RPMI8226 (cell line): ENCODE measurements at places on chromosomes 5 and 9.

DNA sequence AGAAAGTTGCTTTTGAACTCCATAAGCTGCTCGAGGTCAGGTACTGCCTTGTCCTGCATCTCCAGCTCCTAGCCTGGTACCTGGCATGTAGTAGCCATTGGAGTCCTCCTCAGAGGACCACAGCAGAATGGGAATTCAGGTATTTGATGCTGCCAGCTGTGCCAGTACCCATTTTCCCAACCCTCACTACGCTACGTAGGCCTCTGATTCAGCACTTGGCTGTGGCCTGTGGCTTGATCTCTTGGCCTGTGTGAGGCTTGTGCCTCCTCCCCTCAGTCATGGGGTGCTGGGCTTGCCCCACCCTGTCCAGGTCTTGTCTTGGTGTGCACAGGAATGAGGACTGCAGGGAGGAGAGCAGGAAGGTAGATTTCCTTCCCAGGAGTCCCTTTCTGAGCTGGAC lies 11.8 kb downstream of the OTULIN start:
- no peak for DNase-seq

GRCh38 chr5:142350021-142350420 lies 25.2 kb upstream of the SPRY4 start:
- no peak for DNase-seq

DNA sequence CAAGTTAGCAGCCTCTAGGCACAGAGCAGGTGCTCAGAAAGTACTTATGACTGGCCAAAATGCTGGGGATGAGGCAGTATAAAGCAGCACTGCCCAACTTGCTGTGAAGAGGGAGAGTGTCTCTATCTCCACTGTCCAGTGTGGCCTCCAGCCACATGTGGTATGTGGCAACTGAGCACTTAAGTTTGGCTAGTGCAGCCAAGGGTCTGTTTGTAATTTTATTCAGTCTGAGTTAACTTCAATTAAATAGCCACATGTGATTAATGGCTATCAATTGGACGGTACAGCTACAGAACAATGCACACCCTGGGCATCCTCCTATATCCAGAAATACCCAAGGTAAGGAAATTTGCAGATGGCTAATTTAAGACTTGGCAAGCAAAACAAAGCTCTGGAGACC lies 26.9 kb downstream of the ROR2 start:
- DNase-seq, result no peak

DNA sequence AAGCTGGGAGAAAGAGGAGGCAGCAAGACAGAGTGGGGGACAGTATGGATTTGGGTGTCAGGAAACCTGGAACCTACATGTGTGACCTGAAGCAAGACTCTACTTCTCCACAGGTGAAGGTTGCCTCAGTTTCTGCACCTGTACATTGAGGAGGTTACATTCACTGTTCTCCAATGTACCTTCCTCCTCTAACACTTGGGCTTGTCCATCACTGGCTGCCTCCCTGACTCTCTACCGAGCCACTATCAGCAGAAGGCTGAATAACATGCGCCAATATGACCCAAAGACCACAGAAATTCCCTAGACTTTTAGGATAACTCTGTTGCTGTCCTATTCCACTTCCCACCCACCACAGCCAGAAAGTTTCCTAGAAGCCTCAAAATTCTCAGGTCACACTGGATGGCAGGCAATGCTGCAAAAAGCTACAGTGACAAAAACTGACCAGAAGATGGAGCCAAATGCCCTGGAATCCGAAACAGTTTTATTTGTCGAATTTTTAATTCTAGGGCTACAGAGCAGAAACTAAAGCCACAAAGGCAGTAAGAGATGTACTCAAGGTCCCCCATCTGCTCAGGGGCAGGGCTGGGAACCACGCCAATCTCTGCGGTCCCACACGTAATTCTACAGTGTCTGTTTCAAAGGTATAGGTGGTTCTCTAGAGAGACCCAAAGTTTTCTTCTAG lies 64.4 kb downstream of the FAM114A2 start:
- peak; percentile 58 for DNase-seq

- DNase-seq, result no peak
These were observed 178.5 kb downstream of the RAB3C start for GRCh38 chr5:58761407-58761806.

DNA sequence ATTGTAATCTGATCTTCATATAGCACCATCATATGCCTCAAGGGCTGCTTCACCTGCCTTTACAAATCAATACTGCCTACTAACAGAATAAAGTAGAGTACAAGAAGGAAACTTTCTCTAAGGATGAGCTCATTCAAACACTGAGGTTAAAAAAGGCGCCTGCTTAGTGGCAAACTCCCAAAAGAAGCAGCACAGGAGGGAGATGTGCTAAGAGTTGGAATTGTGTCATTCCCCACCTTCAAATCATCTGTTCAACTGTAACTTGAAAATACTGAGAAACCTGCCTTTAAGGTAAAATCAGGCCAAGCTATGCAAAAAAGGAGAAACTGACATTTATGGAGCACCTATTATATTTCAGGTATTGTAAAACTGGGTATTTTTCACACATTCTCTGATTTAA lies 560.6 kb downstream of the PTPRD start:
- DNase-seq, result no peak

- no peak for DNase-seq
These were observed 394.5 kb downstream of the ARHGEF28 start for GRCh38 chr5:74020503-74020902.

- no peak for DNase-seq
These were observed 1.3 kb downstream of the SPATA31E1 start for GRCh38 chr9:87883990-87884389.

- DNase-seq, result no peak
These were observed at the start of gene CSF1R for GRCh38 chr5:150085950-150086715. Gene CSF1R, minus strand, starts transcription at chr5:150086554. Its CDS starts 127 bp downstream, at chr5:150086427.

GRCh38 chr9:68964102-68964541 lies 49.8 kb downstream of the PRKACG start:
- no peak for DNase-seq

DNA sequence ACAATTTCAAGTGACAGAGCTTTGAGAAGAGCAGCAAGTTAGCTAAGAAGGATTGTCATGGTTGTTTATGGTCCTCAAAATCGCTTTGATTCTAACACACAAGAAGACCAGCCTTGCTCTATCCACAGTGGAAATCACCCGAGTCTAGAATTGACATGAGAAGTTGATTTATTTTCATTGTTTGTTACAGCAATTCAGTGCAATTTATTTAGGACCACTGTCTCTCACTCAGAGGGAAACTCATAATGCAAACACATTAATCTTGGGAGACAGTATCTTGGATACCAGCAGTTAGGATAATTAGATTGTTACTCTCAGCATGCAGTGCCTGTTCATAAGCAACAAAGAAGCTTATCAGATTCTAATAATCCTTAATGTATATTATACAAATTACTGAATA lies 498.9 kb downstream of the NTRK2 start:
- DNase-seq, result no peak

GRCh38 chr5:168263121-168263520 lies 28.3 kb upstream of the WWC1 start:
- no peak for DNase-seq

GRCh38 chr9:113535756-113536155 lies 72.2 kb downstream of the RGS3 start:
- no peak for DNase-seq

DNA sequence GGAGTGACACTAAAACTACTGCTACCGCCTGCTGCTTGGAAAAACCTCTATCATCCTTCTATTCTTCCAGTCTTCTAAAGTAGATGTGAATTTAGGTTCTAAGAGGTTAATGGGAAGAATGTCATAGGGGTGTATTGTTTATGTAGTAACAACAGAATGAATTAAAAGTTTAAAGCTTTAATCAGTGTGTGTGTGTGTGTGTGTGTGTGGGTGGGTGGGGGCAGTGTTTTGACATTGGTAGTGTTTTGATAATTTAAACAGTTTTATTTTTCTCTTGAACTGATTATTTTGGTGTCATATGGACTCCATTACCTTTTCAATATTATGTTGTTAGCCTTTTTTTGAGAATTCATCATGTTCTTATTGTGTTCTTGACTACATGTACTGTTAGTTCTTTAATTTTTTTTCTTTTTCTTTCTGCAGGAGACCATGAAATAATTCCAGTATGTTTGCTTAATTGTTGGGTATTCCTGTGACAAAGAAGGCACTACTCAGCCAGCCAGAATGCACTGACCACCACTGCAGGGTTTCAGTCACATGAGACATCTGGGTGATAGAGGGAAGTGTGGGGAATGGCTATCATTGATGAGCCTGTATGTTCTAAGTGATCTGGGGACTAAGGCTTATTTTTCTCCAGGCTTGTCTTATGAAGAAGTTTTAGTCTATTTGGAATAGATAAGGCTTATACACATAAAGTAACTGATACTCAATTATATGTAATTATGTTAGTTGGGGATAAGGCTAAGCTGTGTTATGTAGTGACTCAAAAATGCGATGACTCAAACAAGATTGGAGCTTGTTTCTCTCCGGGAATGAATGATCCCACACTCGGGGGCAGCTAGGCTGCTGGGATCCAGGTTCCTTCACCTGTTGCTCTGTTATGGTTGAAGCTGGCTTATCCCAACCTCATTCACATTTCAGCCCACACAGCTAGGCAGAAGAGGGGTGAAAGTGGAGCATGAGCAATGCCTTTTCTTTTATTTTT lies 50.2 kb upstream of the ACTBL2 start:
- peak; percentile 16 for DNase-seq

DNA sequence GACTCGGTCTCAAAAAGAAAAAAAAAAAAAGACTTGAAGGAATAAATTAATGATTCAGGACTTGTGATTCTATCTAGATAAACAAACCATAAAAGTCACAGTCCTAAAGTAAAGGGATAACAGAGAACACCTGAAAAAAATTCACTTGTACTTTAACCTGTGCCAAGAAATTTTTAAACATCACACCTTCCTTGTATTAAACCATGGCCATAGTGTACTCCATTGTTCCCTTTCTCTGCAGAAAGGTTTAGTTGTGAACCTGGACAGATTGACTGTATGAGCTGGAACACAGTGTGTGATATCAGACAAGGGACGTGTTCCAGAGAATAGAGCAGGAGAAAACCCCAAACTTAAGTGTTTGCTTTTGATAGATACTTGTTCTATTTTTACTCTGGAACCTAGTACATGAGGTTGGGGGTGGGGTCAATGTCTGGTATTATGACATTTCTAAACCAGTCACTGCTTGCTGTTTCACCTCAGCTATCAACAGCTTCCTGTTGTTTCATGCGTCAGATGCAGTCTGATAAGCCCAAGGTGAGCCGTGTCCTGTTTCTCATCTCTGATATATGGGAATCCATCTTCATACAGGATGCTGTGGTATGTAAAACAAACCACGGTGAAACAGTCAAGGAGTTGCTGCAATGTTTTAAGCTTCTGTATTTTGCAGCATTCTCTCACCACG lies 62.5 kb upstream of the ITGA1 start:
- no peak for DNase-seq

DNA sequence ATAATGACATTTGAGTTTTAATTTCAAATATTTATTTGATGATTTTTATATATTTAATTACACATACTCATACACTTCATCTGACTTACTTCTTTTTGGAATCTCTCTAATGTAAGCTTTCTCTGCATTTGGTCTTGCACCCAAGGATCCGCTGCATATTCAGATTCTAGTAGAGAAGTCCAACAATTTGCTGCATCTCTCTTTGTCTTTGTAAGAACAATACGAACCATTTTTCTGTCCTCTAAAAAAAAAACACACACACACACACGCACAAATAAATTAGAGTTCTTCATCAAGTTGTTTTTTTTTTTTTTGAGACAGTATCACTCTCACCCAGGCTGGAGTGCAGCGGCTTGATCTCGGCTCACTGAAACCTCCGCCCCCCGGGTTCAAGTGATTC lies 3.1 kb downstream of the NUDCD2 start:
- DNase-seq, result no peak

GRCh38 chr5:133222979-133223378 lies 171.2 kb downstream of the HSPA4 start:
- DNase-seq, result no peak

GRCh38 chr9:107387409-107387808 lies 102.2 kb downstream of the KLF4 start:
- no peak for DNase-seq

GRCh38 chr5:168822248-168822744 lies 243.1 kb upstream of the PANK3 start:
- no peak for DNase-seq

GRCh38 chr5:149452007-149452664 lies 73.0 kb upstream of the IL17B start:
- peak; percentile 23 for DNase-seq

DNA sequence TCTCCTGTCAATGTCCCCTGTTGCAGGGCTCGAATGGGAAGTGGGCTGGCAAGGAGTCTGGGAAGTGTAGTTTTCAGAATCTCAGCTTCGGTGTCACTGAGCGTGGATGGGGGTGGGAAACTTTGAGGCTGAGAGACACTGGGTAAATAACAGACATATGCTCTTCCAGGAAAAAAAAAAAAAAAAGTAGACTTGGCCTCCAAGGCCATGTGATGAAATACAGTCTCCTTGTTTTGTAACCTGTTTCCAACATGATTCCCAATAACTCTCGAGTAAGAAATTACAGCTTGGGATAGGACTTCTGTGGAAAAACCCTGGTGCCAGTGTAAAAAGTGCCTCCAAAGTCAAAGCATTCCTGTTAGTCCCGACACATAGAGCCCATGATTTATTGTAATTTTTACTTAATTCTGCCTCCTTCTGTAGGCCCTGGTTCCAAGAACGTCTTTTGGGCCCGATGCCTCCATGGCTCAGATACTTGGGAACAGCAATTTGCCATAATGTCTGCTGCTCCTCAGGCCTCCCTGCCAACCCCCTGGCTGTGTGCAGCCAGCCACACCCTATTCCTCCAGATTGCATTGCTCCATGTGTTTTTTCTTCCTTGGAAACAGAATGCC lies 119.5 kb upstream of the TNC start:
- no peak for DNase-seq

GRCh38 chr9:135712613-135713295 lies 10.8 kb downstream of the KCNT1 start:
- no peak for DNase-seq

- no peak for DNase-seq
These were observed 91.8 kb upstream of the FER start for GRCh38 chr5:108655750-108656450.

GRCh38 chr9:124480621-124480981 lies 26.6 kb downstream of the NR5A1 start:
- DNase-seq, result peak; percentile 74

- no peak for DNase-seq
These were observed 128.4 kb downstream of the DNAH5 start for GRCh38 chr5:13816126-13816525.

DNA sequence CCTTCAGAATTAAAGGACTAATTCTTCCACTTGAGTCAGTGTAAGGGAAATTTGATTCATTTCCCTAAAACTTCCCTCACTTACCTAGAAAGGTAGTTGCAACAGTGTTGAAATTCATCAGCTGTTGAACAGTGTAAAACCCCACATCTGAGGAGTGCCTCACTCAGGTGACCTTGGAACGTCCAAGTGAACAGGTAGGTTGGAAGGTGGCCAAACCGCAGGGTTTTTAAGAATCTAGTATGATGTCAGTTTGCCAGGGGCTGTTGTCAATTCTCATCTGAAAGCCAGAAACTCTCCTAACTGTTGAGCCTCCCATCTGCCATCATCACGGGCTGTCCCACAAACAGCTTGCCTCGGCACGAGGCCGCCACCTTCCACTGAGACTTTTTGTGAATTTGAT lies 105.7 kb downstream of the TMEM174 start:
- peak; percentile 96 for DNase-seq

- no peak for DNase-seq
These were observed 65.2 kb upstream of the ADRA1B start for GRCh38 chr5:159851053-159851452.

GRCh38 chr5:83718936-83719495 lies 1.6 kb downstream of the HAPLN1 start:
- no peak for DNase-seq

- no peak for DNase-seq
These were observed 30.2 kb downstream of the BRINP1 start for GRCh38 chr9:119339056-119339455.
